ENCODE measurements at places on chromosomes 1 and 21.

DNA sequence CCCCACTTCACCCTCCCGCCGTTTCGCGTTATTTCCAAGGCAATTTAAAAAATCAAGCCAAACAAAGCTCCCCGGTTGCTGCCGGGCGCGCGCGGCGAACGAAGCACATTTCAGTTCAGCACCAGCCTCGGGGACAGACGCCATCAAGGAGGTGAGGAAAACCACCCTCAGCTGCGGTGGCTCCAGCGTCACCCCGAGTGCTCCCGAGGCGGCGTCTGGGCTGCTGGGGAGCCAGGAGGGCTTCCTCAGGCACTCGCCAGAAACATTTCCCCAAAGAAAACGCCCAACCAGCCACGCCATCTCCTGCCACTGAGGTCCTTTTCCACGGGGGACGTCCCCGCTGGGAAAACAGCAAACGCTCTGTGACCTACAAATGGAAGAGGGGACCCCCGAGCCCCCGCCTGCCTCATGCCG, 623 bp downstream of the GNG4 start:
- no peak for DNase-seq

- DNase-seq: no peak
Measured at GRCh38 chr1:159342761-159343425, 40.8 kb downstream of the FCER1A start.

DNA sequence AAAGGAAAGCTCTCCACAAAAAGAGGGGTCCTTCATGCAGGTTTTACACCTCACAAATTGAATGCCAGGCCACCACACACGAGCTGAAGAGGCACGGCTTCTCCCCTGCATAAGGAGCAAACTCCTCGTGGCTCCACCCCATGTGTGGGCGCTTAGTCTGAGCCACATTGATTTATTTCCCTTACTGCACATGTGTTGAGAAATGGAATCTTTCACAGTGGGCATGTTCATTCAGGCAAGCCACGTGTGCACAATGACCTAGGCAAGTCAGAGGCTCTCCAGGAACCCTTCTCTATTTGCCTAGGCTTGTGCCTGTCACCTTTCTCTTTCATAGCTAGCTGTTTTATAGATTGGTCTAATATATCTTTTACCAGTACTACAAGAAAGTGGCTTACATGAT, 120.5 kb downstream of the LTN1 start:
- no peak for DNase-seq

- DNase-seq: peak; percentile 38
Measured at GRCh38 chr1:26787381-26787705, 407 bp upstream of the PIGV start.

DNA sequence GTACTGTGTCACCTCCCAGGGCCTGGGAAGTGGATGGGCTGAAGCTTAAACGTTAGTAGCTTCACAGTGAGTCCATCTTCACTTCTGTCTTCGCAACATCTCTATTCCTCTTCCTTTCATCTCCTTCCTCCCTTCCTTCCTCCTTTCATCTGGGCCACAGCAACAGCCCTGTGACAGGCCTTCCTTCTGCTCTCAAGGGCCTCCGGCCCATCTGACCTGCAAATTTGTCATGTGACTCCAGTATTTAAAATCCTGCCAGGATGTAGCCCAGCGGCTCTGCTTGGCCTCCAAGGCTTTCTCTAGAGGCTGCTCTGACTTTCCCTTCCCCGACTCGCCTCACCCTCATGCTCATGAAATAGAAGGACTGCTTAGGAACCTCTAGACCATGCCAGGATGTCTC, 10.9 kb upstream of the BATF3 start:
- no peak for DNase-seq

DNA sequence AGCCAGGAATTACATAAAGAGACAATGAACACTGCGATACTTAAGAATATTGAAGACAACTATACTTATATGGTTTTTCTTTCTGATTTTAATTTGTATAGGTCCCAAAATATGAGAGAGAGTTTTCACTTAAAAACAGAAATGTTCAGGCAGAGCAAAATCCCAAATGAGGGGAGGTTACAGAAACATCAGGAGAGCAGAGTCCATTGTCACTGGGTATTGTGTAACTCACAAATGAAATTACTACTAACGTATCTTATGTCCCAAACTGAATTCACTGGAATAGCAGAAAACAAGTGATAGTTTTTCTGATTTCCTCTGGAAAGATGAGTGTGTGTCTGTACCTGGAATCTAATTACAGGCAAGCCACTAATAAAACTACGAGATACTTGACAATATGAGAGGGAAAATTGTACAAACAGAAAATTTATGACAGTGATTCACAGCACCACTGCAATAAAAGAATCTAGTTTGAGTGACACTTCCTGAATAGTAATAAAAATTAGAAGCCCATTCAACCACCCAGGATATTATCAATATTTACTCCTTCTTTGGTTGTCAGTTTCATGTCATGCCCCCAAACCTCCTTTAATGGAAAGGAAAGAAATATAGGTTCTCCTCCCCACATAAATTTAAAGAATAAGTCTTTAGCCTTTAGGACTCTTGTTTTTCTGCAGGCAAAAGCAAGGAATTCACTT, 522.6 kb downstream of the ADGRL2 start:
- no peak for DNase-seq

- no peak for DNase-seq
Measured at GRCh38 chr1:246187834-246188372, 319.2 kb downstream of the SMYD3 start.

Measured in activated CD8-positive, alpha-beta memory T cell treated with anti-CD3 and anti-CD28 coated beads for 1 hour (primary cell).